ENCODE measurements at places on chromosomes 2 and 18.

GRCh38 chr2:17208511-17208910, 309.7 kb downstream of the RAD51AP2 start:
- no peak for DNase-seq

DNA sequence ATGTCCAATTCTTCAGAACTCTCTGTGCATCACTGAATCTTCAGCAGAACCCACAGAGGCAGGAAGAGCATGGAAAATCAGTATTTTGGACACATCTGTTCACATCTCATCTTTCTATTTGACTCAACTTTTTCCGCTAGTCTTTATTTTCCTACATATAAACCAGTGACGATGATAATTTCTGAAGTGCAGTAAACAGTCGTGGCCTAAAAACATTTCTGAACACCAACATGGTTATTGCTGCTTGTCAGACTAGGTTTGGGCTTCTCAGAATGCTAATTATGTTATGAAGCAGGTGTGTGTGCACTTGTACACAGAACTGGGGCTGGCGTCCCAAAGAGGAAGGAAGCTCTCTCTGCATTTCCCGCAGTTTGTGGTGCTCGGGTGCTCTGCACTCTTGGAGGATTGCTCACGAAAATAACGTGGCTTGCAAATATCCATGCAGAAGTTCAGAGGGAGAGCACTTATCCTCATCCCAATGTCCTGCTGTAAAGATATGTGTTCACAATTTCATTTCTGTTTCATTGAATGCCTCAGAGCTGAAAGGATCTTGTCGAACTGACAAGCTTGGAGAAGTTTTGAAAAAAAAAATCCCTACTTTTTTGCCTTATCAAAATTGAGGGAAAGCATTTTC, 50.8 kb downstream of the EDAR start:
- no peak for DNase-seq

DNA sequence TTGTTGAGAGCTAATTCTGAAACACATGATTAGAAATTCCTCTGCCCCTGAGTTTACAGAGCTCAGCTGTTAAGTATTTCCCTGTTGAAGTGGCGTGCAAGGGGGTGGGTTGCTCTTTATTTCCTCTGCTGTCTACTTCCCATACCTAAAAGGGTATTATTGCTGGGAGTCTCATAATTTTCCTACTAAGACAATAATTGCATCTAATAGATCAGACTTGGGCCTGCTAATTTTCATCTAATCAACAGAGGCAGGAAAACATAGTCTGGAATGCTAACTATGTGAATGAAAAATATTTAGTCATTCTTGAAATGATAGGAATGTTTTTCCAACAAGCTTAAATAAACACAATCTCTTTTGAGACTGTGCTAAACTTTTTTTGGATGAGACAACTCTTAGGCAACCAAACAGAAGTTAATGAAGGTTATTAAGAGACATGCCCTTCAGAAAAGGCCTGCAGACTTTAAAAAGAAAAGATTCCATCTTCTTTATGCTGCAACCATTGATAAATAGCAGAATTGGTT, 111.4 kb downstream of the FEZ2 start:
- DNase-seq, result no peak

- DNase-seq, result no peak
Measured at GRCh38 chr2:238566001-238566645, 139.4 kb downstream of the ASB1 start.

GRCh38 chr2:108022628-108023027, 36.3 kb downstream of the SLC5A7 start:
- DNase-seq, result no peak

DNA sequence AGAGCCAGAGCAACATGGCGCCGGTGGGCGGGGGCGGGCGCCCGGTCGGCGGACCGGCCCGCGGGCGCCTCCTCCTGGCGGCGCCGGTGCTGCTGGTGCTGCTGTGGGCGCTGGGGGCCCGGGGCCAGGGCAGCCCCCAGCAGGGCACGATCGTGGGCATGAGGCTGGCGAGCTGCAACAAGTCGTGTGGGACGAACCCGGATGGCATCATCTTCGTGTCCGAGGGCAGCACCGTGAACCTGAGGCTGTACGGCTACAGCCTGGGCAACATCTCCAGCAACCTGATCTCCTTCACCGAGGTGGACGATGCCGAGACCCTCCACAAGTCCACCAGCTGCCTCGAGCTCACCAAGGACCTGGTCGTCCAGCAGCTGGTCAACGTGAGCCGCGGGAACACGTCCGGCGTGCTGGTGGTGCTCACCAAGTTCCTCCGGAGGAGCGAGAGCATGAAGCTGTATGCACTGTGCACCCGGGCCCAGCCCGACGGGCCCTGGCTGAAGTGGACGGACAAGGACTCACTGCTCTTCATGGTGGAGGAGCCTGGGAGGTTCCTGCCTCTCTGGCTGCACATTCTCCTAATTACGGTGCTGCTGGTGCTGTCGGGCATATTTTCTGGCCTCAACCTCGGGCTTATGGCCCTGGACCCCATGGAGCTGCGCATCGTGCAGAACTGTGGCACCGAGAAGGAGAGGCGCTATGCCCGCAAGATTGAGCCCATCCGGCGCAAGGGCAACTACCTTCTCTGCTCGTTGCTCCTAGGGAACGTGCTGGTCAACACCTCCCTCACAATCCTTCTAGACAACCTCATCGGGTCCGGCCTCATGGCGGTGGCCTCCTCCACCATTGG, 507 bp downstream of the CNNM4 start:
- peak; percentile 83 for DNase-seq

DNA sequence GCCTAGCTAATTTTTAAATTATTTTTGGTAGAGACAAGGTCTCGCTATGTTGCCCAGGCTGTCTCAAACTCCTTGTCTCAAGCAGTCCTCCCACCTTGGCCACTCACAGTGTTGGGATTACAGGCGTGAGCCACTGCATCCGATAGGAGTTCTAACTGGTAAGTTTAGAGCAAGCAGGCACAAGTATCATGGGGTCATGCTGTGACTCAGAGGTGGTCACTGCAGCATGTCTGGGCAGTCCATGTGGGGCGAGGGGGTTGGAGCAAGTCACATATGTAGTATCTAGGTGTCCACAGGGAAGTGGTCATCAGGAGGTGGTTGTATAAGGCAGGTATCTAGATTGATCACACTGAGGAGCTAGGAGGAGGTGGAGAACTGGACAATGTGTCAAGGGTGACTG, 22.7 kb upstream of the STARD7 start:
- DNase-seq, result no peak

DNA sequence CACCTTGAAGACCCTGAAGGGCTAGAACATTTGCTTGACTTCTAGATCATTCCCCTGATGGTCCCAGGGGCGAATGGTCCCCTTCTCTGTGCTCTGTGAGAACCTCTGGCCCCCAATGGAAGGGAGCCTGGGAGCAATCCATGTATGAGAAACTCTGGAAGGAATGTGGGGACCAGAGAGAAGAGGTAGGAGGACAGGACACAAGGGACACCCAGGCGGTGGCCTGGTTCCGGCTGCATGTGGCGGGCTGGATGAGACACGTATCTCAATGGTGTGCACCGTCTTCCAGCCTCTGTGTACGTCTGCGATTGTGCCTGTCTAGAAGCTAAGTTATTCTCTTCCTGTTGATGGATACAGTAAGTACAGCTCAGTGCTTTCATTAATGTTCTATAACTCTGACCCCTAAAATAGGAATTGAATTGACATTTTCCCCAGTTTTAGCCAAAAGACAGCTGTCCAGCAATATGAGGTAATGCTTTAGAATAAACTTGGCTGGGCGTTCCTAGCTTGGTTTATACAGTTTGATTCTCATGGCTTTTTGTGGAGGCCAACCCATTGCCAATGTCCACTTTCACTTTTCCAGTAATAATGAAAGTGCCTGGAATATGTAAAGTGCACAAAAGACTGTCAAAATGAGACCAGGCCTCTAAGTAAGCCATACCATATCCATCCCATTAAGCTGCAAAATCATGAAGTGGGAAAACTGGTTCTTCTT, 30.1 kb upstream of the COPS8 start:
- DNase-seq, result no peak

DNA sequence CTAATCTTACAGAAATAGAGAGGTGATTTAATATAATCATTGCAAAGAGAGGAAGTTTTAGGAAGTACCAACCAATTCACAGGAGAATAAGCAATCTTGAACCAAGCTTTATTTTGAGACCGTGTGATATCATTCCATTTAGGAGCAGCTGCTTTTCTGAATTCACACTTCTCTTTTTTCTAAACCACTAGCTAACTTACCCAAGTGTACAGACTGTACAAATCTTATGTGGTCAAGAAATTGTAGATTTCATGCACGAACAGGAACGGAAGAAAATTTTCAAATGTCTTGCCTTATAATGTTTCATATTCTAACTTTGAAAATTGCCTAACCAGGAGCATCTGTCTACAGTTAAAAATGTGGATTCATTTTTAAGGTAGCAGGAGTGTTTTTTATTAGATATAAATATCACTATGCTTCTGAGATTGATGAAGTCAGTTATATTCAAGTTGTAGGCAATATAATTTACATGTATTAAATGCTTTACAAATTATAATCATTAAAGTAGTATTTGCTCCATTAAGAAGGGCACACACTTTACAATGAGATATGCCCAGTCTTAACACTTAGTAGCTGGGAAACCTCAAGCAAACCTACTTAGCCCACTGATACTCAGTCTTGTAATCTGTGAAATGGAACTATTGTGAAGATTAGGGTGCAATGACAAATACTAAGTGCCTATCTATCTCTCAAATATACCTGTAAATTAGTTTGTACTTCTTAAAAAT, 302.2 kb upstream of the STON1 start:
- no peak for DNase-seq

DNA sequence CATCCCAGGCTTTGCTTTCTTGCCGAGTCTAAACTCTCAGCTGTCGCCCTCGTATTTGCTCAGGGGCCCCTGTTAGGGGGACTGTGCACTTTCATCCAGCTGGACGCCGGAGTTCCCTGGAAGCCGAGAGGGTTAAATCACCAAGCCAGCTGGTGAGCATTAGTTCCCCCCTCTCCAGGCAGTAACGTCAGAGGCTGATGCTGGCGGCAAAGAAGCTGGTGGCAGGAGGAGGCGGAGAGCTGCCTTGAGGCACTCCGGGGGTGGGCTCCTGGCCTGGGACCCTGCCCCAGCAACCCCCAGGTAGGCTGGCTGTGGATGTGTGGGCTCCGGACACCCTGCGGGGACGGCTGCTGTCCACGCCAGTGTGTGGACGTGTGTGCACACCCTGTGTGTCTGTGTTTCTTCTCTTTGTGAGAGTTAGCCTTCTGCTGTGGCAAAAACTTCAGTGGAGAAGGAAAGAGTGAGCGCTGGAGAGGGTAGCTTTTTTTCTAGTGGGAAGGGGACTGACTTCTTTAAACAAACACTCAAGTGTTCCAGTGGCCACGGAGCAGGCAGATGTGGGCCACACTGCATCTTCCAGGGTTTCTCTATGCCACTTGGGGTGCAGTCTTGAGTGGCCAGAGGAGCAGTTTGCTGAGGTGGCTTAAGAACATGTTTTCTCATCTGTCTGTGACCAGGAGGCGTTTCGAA, 84.7 kb downstream of the GLI2 start:
- DNase-seq, result peak; percentile 88

DNA sequence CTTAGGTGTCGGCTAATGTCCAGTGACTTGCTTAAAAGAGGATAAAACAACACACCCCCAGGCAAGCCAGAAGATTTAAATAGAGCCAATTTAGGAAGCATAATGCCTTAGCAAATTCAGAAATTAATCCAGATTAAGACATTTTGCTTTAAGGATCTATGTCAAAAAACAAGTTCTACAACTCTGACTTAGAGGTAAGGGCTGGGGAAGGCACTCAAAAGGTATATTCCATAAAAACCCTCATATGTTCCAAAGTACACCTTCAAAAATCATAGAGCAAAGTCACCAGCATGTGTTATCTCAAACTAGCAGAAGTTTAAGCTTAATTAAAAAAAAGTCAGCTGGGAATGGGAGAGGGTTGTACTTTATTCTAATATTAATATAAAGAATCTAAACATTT, 206.4 kb downstream of the NOL4 start:
- no peak for DNase-seq

DNA sequence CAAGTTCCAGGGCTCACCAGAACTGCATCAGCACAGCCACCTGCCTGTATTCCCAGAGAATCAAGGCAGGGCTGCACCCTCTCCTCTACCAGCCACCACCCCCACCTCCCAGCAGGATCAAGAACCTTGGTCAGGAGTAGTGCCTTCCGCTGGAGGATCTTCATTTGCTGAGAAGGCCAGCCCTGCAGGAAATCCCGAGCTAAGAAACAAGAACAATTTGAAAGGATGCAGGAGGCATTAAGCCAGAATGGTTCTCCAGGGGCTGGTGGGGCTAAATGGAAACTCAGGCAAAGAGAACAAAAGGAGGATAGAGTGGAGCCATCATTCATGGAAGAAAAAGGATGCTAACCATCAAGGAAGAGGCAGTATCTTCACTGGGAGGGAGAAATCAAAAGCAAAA, 147.3 kb upstream of the SLC14A2 start:
- no peak for DNase-seq

GRCh38 chr18:7236933-7237332, 6.0 kb downstream of the LRRC30 start:
- no peak for DNase-seq

GRCh38 chr2:56053679-56054078, 130.1 kb upstream of the EFEMP1 start:
- DNase-seq, result no peak

GRCh38 chr2:119440873-119441272, 9.2 kb downstream of the TMEM37 start:
- DNase-seq, result no peak

DNA sequence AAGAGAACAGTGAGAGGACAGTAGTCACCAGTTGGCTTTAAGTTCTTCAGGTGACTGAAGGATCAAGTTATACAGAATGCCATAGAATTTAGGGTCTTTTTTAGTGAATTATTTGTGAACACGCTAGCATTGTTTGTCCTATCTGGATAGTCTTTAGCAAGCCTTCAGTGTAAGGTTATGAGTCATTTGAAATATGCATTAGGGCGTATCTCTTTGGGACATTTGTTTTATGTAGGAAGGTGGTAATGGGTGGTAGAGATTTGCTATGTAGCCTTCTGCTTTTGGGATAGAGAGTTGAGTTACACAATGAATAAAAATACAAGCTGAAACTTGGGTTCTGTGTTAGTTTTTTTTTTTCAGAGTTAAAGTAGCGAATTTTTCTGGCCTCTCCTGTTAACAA, 13.0 kb downstream of the ACTR2 start:
- no peak for DNase-seq

GRCh38 chr2:178193496-178193822, 853 bp upstream of the OSBPL6 start:
- no peak for DNase-seq

All from retina (tissue), 1 donor.